ENCODE measurements at places on chromosomes 12 and 14.
A peak's percentile ranks its signal among the peaks of the same experiment; 100 is the strongest.

DNA sequence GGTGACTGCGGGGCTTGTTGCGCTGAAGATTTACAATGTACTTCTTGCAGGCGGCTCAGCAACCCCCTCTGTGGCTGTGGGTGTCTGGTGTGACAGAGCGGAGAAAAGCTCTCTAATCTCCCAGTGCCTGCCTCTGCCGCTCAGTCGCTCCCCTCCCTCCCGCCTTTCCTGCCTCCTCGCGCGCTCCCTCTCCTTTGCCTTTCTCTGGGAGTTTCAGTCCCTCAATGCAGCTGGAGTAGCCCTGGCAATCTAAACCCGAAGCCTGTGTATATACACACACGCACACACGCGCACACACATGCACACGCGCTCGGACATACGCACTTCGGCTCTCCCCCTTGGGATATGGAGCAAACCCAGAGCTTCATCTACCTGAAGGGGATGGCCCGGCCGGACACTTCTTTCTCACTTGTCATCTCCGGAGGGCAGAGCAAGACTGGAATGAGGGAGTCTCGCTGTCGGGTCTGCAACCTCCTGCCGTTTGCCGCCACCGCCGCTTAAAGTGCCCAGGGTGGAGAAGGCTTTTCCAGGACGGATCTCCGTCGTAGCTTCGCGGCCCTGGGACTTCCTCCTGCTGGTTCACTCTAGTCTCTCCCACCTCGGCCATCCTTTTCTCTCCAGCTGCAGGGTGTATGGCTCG, 599 bp upstream of the TRHDE start:
- DNase-seq = no peak

DNA sequence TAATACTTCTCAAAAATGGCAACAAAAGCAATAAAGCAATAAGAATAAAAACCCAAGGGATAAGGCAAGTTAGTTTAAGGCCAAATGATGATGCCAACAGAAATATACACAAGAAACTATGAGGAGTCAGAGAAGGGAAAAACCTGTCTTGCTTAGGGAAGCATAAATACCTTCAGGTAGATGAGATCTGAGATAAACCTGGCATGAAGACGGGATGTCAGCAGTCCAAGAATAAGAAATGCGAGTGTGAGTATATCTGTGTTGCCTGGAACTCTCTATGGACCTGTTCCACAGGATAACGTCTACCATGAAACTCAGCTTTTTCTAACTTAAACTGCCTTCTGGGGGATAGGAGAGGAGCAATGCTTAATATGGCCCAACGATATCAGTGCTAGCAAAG, 30.6 kb downstream of the KCNH5 start:
- no peak for DNase-seq

DNA sequence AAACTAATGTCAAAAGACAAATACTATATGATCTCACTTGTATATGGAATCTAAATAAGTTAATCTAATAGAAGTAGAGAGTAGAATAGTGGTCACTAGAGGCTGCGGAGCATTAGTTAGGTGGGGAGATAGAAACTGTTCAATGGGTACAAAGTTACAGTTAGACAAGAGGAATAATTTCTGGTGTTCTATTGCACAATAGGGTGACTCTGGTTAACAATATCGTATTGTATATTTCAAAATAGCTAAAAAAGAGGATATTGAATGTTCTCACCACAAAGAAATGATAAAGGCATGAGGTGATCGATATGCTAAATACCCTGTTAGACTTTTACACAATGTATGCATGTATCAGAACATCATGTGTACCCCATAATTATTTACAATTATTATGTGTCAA, 42.9 kb downstream of the IGF1 start:
- DNase-seq = no peak

- DNase-seq = no peak
These were observed 60.6 kb downstream of the ARL6IP4 start for GRCh38 chr12:123041042-123041531.

GRCh38 chr12:14948672-14949071, 10.3 kb upstream of the ERP27 start:
- peak; percentile 22 for DNase-seq

DNA sequence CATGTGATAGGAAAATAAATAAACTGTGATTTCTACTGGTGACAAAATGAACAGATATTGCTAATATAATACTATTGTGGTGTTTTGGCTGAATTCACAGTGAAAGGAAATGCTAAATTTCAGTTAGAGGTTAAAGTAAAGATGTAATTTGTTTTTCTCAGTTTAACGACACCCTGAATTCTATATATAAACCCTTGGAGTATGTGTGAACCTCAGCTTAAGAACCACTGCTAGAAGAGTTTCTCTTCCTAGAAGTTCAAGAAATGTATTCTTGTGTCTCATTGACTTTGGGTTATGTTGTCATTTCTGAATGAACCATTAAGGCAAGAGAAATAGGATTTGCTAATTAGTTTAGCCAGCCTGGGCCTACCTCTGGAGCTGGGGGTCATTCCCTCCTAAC, 8.2 kb downstream of the FBXO34 start:
- no peak for DNase-seq

DNA sequence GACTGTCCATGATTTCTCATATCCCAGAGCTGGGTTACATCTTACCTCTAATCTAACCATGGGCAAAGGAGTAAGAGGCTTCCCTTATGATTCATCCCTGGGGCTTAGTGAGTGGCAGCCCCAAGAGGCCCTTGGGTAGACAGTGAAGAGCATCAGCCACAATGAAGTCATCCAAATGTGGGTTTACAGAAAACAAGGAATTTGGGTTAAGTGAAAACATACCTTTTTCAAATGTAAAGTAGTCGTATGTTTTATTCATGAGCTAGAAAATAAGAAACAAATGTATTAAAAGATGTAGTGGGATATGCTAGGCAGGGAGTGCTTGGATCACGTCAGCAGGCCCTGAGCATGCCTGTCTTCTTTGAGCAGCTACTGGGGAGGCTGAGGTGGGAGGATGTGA, 54.0 kb upstream of the ELK3 start:
- no peak for DNase-seq

DNA sequence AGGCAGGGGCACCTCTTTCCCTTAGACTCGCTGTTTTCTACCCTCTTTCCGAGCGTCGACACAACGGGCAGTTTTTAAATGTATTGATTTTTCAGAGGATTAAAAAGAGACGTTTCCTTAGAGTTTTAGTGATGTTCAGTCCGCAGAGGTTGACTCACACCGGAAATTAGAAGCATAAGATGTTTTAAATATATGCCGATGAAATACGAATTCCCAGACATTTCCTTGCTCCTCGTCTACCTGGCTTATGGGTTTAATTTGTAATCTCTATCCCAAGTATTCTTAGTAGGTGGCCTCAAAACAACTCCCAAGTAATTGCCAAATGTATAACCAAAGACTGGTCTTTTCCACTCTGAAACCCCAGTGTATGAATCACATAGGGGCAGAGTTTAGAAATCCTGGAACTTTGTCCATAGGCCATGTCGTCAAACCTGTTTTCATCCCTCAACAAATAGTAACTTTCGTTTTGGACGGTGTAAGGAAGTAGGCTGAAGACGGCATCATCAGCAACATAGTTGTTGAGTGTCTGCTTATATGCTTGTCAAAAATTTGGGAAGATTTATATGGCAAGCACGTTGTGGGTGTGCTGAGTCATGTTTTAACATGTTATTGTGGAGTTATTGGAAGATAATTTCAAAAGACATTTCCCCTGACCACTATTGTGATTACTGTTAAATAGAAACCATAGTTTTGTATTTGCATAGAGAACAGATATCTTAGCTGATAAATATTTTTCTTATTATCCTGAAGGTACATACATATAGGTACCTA, 824 bp downstream of the TBK1 start:
- no peak for DNase-seq

GRCh38 chr12:130027798-130028197, 124.0 kb upstream of the TMEM132D start:
- no peak for DNase-seq

- DNase-seq = no peak
These were observed 2.3 kb downstream of the LAG3 start for GRCh38 chr12:6774499-6775062.

GRCh38 chr12:110809149-110809548, 37.6 kb upstream of the CCDC63 start:
- no peak for DNase-seq

DNA sequence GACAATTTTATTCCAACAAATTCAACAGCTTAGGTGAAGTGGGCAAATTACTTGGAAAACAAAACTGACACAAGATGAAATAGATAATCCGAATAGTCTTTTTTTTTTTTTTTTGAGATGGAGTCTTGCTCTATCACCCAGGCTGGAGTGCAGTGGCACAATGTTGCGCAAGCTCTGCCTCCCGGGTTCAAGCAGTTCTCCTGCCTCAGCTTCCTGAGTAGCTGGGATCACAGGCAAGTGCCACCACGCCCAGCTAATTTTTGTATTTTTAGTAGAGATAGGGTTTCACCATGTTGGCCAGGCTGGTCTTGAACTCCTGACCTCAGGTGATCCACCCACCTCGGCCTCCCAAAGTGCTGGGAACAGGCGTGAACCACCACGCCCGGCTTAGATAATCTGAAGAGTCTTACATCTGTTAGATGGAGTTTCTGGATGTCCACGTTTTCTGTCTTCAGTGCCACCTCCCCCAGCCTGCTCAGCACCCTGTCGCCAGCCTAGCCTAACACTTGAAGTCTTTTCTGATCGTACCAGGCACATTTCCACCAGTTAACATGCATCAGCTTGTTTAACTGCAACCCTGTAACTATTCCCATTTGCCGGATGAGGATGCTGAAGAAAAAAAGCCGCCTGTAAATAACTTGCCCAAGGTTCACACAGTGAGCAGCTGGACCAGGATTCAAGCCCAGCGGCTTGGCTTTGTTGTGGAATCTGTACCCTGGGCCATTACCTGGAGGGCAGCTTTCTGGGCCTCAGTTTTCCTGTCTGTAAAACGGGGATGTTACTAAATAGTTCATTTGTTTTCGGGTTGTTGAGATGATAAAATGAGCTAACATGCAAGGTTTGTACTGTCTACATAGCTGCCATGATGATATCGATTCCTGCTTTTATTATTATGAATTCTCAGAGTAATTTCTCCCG, 26.4 kb downstream of the FBRSL1 start:
- no peak for DNase-seq

GRCh38 chr12:94704452-94705306, 54.3 kb upstream of the TMCC3 start:
- DNase-seq = no peak

GRCh38 chr14:96120392-96120791, 81.2 kb downstream of the C14orf132 start:
- no peak for DNase-seq

- no peak for DNase-seq
These were observed 34.3 kb upstream of the TXNRD1 start for GRCh38 chr12:104181313-104181712.

DNA sequence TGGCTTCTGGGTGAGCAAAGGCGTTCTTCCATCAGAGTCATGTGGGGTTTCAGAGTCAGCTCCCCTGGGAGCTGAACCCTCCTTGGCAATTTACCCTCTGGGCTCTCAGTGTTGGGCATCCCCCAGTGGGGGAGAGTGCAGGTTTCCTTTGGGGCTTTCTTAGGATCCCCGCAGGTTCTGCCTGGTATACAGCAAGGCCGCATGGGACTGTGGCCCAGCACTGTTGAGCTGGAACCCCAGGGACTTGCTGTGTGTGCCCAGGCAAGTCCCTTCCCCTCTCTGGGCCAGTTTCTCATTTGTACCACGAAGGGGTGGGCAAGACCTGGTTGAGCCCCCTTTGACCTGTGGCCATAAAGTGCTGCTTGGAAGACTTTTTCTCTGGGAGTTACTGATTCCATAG, 5.5 kb downstream of the FAM181A start:
- DNase-seq = no peak
